ENCODE measurements at places on chromosomes 1 and 21. TPM values are rescaled to one million over a fixed set of nuclear protein-coding genes. Genes with fewer than 3 reads are reported as not detected.

DNA sequence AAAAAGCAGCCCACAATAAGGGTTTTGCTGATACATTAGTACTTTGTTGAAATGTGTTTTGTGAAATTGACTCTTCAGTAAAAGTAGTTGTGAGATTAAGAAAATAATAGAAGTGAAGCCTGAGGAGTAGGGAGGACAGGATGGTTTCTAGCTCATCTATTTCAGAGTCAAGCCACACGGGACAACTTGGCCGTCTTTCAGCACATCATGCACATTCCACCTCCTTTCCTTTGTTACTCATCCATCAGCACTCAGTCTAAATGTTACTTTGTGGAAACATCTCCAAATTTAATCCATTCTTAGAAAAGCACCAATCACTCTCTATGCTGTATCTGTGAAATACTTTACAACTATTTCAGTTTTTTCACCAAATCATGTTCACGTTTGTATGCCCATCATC is 223.3 kb downstream of the FGGY start:
- no peak for DNase-seq

- DNase-seq = no peak
These were observed 6.7 kb downstream of the CAP1 start for GRCh38 chr1:40047276-40047675.

GRCh38 chr21:33650230-33650629 is 7.9 kb downstream of the ITSN1 start:
- DNase-seq = no peak

Gene CTPS1
- 166 TPM for total RNA-seq

Measured in Panc1 (cell line).